ENCODE measurements at places on chromosomes 12 and 14.

DNA sequence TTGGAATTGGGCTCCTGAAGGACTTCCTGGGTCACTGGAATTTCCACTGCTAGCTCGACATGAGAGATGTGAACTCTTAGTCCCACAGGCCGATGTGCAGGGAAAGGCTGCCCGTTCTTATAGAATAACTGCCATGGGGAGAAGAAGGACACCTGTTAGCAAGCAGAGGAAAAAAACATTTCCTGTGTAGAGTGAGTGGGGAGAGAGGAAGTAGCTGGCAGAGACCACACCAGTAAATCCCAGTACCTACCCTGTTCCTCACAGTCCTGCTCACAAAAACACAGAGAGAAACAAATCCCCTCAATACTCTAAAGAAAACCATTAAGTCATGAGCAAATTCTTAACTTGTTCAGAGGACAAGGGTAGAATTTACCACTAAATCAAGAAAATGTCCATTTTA lies 29.5 kb downstream of the AREL1 start:
- no peak for DNase-seq

DNA sequence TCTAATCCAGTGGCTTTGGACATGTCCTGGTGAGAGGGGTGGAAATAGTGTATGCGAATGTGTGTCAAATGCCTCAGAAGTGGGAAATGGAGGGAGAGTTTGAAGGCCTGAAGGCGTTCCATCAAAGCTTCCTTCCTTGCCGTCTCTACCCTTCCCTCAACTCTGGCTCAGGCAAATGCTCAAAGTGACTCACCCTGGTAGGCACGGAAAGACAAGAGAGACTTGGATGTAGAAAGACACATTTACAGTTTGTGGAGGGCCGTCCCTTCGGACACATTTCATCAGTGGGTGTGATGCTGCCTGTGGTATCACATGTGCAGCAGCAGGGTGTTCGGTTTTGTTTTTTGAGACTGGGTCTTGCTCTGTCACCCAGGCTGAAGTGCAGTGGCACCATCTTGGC lies 36.7 kb downstream of the CHST11 start:
- DNase-seq = no peak

- no peak for DNase-seq
Measured at GRCh38 chr12:44405297-44405696, 470.8 kb downstream of the NELL2 start.

GRCh38 chr14:69683971-69684370 lies 72.6 kb downstream of the SUSD6 start:
- no peak for DNase-seq

GRCh38 chr12:38386205-38386985 lies 69.8 kb downstream of the ALG10B start:
- DNase-seq = no peak

GRCh38 chr14:61860294-61860918 lies 98.2 kb downstream of the SNAPC1 start:
- peak; percentile 52 for DNase-seq

GRCh38 chr14:73463411-73463810 lies 5.1 kb upstream of the NUMB start:
- DNase-seq = no peak

GRCh38 chr12:51592034-51592705 lies 1.1 kb downstream of the SCN8A start:
- DNase-seq = peak; percentile 27

- DNase-seq = no peak
Measured at GRCh38 chr12:132109741-132110140, 34.4 kb downstream of the DDX51 start.

- DNase-seq = peak; percentile 79
Measured at GRCh38 chr14:77026930-77027537, 1.5 kb downstream of the IRF2BPL start.

GRCh38 chr14:102056694-102057442 lies 30.0 kb downstream of the HSP90AA1 start:
- no peak for DNase-seq

- no peak for DNase-seq
Measured at GRCh38 chr14:24136684-24137528, 912 bp downstream of the PSME1 start.

DNA sequence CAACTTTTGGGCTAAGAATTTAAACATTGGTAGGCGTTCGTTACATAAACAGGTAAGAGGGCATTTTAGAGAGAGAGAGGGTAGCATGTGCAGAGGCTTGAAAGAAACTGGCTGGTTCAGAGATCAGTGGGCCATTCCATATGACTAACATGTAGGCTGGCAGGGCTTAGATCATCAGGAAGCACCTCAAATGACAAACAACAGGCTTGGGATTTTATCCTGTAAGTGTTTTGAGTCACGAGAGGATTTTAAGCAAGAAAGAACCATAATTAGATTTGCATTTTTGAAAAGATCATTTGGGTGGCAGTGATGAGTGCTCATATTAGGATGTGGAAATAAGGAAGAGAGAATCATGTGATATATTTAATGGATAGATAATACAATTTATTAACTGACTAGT lies 8.7 kb upstream of the PLEKHA5 start:
- no peak for DNase-seq

DNA sequence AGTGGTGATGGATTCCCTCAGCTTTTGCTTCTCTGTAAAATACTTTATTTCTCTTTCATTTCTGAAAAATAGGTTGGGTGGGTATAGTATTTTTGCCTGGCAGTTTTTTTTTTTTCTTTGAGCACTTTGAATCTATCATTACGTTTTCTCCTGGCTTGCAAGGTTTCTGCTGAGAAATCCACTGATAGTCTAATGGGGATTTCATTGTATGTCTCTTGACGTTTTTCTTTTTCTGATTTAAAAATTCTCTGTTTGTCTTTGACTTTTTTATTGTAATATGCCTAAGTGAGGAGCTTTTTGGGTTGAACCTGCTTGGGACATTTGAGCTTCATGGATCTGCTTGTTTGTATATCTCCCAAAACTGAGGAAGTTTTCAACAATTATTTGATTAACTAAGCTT lies 606.0 kb downstream of the KCNH5 start:
- DNase-seq = no peak

DNA sequence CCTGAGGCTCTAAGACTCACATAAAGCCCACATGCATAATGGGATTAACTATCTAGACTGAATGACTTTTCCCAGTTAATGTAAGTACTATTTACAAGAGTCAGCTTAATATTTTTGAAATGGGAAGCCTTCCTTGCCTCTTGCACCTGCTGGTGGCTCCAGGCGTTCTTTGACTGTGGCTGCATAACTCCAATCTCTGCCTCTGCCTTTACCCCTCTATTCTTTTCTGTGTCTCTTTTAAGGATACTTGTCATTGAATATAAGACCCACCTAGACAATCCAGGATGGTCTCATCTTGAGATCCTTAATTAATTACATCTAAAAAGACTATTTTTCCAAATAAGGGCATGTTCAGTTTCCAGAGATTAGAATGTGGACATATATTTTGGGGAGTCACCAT lies 66.9 kb upstream of the PCED1B start:
- no peak for DNase-seq

DNA sequence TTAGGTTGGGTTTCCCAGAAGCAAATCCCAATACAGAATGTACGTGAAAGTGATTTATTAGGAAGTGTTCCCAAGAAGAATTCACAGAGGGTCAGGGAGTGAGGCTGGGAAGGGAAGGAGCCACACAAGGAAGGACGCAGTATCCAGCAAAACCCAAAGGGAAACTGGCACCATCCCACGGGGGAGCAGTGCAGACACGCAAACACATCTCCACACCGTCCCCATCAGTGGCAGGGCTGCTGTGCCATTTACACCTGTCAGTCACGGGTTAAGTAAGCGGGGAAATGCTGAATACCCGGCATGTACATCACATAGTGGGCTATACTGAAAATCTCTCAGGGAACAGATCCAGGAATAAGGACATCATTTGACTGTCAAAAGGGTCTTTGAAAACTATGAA lies 93.9 kb downstream of the SLC38A1 start:
- DNase-seq = no peak

GRCh38 chr14:57512220-57512619 lies 18.6 kb upstream of the CCDC198 start:
- DNase-seq = no peak

DNA sequence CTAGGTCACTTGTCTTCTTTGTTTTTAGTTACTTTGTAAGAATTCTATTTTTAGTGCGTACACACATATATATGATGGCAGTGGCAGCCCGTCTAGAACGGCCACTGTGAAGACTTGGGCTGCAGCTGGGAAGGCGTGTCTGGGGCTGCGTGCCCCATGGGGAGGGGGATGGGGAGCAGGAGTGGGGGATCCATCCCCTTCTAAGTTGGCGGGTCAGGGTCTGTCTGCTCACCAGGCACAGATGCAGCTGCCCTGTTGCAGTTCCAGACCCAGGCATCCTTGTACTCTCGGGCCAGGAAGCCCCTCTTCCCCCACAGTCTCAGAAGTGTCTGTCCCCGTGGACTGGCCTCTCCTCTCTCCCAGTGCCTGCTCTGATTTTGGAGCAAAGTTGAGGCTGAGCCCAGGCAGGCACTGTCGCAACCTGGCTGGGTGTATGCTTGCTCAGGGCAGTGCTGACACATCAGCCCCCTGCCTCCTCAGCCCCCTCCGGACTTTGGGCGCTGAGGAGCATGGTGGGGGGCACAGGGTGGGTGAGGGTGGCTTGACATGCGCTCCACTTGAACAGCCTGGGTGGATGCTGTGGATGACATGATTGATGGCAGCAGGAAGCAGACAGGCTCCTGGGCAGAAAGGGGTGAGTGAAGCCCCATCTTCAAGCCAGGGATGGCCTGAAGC lies 271.2 kb upstream of the NAV3 start:
- DNase-seq = no peak

- peak; percentile 64 for DNase-seq
Measured at GRCh38 chr12:5096241-5096924, 52.7 kb downstream of the KCNA5 start.

GRCh38 chr14:54867011-54867410 lies 35.6 kb downstream of the GCH1 start:
- DNase-seq = no peak

DNA sequence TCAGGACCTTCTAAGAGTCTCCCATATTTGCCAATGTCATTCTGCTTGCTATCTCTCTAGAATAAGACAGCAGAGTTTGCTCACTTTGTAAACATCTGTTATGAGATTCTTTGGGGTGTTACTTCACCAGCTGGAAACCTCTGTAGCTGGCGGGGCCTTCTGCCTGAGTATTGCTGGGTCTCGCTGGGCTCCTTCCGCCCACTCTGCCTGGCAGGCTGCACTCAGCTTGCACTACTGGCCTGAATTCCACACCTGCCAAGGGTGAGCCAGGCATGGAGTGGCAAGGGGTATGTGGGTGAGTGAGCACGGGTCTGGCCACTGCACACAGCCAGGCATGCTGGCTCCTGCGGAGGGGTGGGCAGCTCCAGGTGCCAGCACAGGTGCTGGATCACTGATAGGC lies 267.3 kb upstream of the PDE3A start:
- peak; percentile 10 for DNase-seq

DNA sequence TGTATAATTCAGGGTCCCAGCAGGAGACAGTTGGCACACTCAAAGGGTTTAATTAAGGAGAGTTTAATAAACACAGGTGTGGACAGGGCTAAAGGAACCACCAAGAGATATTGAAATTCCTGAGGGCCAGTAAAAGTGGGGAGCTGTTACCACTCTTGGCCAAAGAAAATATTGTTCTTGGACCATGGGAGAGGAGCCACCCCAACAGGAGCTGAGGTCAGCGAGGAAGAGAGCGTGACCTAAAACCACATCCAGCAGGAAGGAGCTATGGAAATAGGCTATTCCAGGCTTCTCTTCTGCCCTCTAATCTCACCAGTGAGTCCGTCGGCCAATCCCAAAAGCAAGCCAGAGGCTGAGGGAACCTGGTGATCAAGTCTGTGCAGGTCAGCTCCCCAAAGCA lies 390.8 kb downstream of the MED13L start:
- no peak for DNase-seq

GRCh38 chr12:31970199-31970598 lies 11.0 kb downstream of the RESF1 start:
- DNase-seq = no peak

- no peak for DNase-seq
Measured at GRCh38 chr12:81080431-81080983, 2.6 kb downstream of the ACSS3 start.

DNA sequence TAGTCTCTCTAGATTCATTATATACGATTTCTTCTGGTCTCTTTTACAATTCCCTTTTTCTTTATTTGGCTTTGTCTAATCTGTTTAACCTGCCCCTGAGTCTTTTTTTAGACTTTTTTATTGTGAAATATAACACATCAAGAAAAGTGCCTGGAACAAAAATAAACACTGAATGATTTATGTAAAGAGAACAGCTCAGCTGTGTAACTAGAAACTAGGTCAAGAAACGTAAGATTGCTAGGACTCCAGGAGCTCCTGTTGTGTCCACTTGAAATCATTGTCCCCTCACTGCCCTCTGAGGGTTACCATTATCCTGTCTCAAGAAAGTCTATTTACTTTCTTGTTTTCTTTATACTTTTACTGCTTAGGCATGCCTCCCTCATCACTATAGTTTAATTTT lies 23.1 kb downstream of the EXD2 start:
- DNase-seq = no peak

GRCh38 chr12:57623811-57624390 lies 9.1 kb downstream of the B4GALNT1 start:
- DNase-seq = no peak

GRCh38 chr12:22477166-22477893 lies 67.0 kb downstream of the C2CD5 start:
- DNase-seq = peak; percentile 36

- no peak for DNase-seq
Measured at GRCh38 chr12:29734305-29734704, 49.4 kb downstream of the TMTC1 start.

DNA sequence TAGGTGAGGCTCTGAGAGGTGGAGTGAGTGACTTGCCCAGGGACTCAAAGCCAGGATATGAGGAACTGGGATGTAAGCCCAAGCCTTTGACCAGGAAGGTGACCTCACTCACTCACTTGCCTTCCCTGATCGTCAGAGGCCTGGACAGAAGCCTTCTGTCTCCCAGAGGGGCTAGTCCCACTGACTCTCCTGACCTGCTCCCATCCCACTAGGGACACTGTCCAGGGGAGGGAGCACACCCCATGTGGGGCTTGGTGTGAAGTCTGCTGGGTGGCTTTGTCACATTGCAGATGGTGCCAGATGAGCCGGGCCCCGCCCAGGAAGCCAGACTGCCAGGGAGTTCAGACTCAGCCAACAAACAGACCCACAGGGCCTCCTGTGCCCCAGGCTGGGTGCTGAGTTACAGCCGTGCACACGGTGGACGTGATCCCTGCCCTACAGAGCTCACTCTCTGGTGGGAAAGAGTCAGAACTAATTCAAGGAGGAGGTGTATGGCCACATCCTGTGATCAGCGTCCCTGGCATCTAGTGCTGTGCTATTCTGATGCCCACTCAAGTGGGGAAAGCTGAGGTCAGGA lies 28.3 kb downstream of the MMAB start:
- DNase-seq = peak; percentile 28

- no peak for DNase-seq
Measured at GRCh38 chr12:79435742-79436141, 255.0 kb downstream of the PAWR start.

DNA sequence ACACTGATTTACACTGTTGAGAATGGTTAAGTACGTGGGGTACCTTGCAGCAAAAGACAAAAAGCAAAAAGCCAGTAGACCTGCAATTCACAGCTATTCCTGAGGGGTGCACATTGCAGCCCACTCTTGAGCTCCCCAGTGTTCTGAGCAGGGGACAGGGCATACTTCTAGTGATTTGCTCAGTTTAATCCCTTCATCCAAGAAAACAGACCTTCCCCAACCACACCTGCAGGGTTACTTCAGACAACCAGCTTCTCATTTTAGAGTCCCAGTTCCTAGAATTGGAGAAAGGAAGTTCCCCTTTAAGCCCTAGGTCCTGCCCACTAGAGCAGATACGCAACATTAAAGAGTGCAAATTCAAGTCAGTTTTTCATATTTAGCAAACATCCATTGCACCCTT lies 3.6 kb upstream of the WSB2 start:
- DNase-seq = no peak

- DNase-seq = no peak
Measured at GRCh38 chr12:124777399-124778372, 86.0 kb downstream of the SCARB1 start.

Measured in astrocyte of the hippocampus (primary cell).